ENCODE measurements at places on chromosomes 1 and 21.

GRCh38 chr1:32900956-32901822 lies at the start of gene TMEM54:
TSS of gene TMEM54 (minus strand) at chr1:32901389. CDS start at chr1:32901238, 151 bp downstream.
- no peak for DNase-seq

DNA sequence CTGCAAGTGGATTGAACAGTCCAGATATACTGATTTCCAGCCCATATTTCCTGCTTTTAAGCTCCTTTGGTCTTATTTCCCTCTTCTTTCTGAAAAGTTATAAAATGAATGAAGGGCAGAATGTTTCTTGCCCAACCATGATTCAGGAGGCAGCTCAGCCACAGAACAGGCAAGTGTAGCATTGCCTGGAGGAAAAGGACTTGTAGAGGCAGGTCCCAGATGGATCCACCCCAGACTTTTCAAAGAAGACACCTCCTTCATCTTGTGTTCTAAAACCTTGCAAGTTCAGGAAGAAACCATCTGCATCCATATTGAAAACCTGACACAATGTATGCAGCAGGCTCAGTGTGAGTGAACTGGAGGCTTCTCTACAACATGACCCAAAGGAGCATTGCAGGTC lies at the start of gene CLCA2:
Gene CLCA2, plus strand, starts transcription at position 299 of the 400 bp plus-strand sequence. Its CDS starts 77 bp downstream, at position 376.
- no peak for DNase-seq

GRCh38 chr1:182602935-182603645 lies 1.1 kb downstream of the RGS16 start:
- no peak for DNase-seq

GRCh38 chr1:116377541-116378529 lies 4.8 kb downstream of the ATP1A1 start:
- peak; percentile 81 for DNase-seq

- DNase-seq: no peak
These were observed 339.3 kb upstream of the NR5A2 start for GRCh38 chr1:199688133-199688676.

DNA sequence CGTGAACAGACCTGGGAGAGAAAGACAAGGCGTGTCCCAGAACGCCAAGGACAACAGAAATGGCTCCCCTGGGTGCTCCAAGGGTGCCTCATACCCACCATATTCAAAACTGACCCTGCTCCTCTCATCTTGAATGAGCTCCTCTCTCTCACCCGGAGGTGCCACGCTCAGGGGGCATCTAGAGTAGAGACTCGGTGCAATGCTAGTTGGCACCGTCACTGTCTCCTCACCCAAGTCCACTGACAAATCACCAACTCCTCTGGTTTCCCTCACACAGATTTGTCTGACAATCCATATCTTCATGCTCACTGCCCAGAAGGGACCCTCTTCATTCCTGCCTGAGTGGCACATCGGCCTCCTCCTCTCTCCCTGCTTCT lies 5.0 kb downstream of the TMEM125 start:
- peak; percentile 36 for DNase-seq

GRCh38 chr1:208644401-208645160 lies 400.4 kb upstream of the PLXNA2 start:
- DNase-seq: no peak

- no peak for DNase-seq
These were observed 601.7 kb downstream of the NPHP4 start for GRCh38 chr1:5390504-5390903.

DNA sequence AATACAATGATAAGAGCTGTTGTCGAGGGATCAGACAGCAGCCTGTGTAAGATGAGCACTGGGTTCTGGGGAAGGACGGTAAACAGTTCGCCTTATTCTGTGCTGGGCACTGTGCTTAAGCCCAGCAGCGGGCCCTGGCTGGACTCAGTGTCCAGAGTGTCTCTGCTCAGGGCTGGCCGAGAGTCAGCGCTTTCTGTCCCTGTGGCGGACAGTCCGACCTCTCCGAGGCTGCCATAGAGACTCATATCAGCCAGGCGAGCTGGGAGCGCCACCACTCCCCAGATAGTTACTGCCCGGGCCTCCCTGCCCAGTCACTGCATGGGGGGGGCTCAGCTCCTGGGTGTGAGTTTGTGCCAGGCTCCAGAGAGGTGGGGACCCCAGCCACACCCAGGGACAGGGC lies 14.7 kb upstream of the NPHP4 start:
- peak; percentile 24 for DNase-seq

DNA sequence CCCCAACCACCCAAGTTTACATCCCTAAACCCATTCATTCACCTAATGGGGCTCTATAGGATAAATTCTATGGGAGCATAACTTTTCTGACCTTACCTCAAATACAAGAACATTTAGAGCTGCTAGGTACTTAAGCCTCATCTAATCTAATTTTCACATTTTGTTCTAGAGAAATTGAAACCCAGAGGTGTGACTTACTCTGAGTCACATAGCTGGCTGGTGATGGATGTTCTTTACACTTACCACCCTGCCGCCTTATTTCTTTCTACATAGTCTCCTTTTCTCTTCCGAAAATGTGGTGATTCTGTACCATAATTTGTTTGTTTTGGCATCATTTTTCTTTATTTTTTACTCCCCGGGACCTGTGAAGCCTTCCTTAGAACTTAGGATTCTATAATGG lies 20.3 kb downstream of the TIPRL start:
- no peak for DNase-seq

DNA sequence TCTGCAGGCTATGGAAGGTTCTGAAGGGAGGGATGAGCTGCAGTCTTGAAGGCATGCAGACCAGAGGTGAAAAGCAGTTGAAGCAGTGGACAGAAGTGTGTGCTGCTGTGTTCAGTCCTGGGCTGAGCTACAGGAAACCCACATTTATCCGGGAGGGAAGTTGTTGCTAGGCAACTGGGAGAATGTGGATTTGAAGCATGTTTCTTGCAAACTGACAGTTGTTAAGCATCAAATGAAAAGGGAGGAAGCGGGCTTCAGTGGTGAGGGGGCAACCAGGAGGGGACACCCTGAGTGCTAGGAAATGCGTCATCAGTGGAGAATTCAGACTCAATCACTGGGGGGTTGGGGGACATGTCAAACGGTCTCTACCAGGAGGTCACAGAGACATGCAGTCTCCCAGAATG lies 28.7 kb downstream of the ABCA4 start:
- DNase-seq: peak; percentile 72

DNA sequence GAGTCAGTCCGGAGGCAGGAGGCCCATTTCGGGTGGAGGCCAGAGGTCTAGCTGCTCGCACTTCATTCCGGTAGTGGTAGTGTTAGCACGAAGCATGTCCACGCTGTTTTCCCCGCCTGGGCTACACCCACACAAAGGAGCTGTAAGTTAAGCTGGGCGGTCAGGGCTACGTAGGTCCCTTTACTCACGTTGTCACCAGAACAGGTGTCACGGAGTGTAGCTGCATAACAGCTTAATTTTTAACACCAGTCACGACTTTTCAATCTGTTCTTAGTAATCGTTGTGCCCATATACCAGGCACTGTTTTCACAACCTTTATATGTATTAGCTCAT lies 15.6 kb downstream of the HLX start:
- DNase-seq: no peak

- no peak for DNase-seq
These were observed 7.3 kb downstream of the IBA57 start for GRCh38 chr1:228172591-228173527.

DNA sequence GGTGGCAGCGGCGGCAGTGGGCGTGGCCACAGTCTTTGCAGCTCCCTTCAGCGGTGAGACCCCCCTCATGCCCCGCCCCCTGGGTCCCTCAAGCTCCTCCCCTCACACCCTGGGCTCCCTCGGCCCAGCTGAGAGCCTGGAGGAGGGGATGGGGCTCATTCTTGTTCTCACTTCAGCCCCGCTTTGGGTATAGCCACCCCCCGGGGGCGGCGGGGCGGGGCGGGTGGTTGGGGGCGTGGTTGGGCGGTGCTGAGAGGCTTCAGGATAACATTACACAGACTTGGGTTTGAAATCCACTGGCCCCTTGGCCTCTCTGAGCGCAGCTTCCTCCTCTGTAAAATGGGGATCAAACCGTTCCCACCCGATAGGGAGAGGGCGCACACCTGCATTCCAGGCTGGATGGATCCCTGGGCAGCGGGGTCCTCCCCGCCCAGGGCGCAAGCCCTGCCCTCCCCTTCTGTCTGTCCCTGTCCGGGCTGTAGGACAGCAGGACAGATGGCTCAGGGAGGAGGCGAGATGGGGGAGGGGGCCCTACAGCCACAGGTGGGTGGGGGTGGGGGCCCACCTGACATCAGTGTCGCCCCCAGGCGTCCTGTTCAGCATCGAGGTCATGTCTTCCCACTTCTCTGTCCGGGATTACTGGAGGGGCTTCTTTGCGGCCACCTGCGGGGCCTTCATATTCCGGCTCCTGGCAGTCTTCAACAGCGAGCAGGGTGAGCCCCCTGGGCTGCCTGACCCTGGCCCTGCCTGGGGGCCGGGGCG lies 5.1 kb downstream of the CLCNKA start:
- no peak for DNase-seq

- no peak for DNase-seq
These were observed 9.7 kb downstream of the SELE start for GRCh38 chr1:169724168-169724567.

DNA sequence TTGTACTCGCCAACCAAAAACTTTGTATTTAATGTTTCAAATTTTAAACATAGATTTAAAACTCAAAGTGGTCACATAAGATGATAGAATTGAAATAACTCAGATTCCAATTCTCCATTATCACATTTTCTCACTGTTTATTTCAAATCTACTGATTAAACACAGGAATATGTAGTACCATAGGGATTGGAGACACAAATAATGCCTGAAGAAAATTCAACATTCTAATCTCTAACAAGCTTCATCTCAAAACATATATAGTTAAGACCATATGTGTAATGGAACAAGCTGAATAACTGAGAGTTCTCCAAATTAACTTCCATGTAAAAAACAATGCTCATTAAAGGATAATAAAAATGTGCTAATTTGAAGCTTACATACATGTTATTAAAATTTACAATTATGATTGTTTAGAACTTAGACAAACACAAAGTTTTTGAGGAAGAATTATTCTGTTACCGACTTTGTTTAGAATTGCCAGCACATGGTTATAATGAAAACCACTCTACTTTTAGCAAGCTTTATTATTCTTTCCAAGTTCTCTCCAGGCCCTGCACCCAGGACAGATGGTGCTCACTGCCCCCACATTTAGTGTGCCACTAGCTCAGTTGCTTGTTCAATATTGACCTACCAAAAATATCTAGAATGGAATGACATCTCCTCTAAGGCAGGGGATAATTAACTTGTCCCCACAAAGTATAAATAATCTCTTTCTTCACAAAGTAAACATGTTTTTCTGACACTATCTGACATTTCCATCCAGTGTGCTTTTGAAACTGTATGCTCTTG lies 467.2 kb downstream of the TTLL7 start:
- no peak for DNase-seq

DNA sequence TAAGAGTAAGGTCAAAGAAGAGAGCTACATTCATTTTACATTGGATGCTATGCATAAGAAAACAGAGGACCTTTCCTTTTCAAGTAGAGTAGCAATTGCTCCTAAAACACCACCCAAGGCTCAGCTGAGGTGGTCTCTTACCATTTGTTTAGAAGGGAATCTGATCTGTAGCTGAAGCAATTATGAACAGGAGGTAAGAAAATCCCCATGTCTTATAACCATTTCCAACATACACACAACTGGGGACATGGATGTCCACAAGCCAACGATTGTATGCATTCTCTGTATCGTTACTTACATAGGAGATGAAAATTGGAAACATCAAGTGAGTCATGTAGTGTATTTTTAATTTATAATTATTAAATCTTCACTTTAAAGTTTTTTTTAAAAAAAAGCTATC lies 132.0 kb downstream of the AKT3 start:
- no peak for DNase-seq

- no peak for DNase-seq
These were observed 76.7 kb upstream of the PTGFRN start for GRCh38 chr1:116832932-116833578.

- DNase-seq: no peak
These were observed 7.0 kb upstream of the USP25 start for GRCh38 chr21:15722591-15723324.

- no peak for DNase-seq
These were observed 15.0 kb downstream of the ITGB2 start for GRCh38 chr21:44905728-44906090.

DNA sequence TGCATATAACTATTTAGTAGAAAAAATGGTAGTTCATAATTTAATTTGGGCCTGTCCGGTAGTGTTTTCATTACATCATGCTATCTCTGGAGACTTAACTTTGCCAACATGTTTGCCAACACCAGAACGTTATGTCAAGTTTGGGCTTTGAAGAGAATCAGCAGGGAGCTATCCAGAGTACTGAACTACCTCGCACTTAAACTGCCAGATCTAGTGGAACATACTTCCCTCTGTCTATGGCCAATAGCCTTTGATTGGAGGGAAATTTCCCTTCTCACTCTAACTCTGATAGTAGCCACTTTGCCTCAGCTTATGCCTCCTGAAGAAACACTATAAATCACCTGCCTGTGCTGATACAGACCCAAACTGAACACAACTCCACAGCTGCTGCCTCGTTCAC lies 10.0 kb downstream of the LRRC53 start:
- DNase-seq: no peak

- DNase-seq: no peak
These were observed 413.4 kb downstream of the CAMTA1 start for GRCh38 chr1:7198664-7199063.

DNA sequence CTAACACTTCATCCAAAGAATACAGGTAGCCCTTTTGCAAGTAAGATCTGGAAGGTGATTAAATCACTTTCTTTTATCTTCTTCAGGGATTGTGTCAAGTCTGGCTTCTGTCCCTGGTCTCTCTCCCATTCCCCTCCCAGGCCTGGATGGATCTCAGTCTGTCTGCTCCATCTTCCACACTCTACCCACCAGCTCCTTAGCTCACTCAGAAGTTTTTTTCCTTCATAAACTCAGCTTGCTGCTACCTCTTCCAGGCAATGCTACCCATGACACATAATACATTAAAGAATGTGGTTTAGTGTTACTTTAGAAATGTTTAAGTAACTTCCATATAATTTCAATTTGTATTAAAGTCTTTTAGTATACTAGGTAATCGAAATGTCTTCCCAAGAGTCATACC lies 133.1 kb downstream of the AKT3 start:
- DNase-seq: no peak

- no peak for DNase-seq
These were observed 303.2 kb downstream of the RWDD3 start for GRCh38 chr1:95537176-95537575.
